ENCODE measurements at places on chromosomes 4 and X.
A peak's percentile ranks its signal among the peaks of the same experiment; 100 is the strongest.

DNA sequence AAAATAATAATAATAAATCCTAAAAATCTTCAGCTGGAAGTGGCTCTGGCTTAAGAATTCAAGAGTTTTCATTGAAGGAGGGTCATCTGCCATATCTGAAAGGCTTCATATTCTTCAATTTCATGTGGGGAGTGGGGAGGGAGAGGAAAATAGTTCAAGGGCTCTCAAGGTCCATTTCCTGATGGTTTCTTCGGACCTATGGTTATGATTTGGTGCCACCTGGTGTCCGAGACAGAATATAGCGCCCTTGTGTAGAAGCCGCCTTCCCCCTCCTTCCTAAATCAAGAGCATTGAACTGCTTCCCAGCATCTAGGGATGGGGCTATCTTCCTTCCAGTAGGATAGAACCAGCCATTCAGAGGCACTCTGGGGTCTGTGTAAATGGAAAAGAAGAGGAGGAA, 34.3 kb downstream of the NLGN3 start:
- DNase-seq: peak; percentile 37

GRCh38 chr4:15366721-15367120, 61.1 kb upstream of the C1QTNF7 start:
- no peak for DNase-seq

DNA sequence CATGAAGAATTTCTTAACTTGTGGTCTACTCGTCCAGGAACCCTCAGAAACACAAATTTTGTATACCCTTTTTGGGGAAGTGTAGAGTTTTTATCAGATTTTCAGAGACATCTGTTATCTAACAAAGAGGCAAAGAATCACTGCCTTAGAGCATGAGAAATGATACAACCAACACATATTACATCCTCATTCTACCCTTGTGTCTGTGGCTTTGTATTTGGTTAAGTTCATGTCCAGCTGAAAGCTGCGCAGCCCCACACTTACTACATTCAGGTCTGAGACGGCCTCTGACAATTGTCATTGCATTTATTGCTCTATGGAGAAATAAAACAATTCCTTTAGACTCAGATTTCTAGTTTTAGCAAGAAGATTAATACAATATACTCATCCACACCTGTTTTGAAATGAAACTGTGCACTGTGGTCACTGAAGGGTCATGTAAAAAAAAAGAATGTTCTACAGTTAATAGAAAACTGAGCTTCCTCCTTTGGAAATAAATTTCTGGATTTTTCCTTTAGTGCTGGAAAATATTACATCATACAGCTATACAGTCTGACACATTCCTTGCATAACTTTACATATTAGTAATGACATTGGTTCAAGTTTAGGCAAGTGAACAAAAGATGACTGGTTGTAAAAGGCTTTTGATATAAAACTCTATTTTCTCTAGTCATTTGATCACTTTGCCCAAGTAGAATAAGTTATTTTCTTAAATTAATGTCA, 39.8 kb downstream of the GLRB start:
- no peak for DNase-seq

DNA sequence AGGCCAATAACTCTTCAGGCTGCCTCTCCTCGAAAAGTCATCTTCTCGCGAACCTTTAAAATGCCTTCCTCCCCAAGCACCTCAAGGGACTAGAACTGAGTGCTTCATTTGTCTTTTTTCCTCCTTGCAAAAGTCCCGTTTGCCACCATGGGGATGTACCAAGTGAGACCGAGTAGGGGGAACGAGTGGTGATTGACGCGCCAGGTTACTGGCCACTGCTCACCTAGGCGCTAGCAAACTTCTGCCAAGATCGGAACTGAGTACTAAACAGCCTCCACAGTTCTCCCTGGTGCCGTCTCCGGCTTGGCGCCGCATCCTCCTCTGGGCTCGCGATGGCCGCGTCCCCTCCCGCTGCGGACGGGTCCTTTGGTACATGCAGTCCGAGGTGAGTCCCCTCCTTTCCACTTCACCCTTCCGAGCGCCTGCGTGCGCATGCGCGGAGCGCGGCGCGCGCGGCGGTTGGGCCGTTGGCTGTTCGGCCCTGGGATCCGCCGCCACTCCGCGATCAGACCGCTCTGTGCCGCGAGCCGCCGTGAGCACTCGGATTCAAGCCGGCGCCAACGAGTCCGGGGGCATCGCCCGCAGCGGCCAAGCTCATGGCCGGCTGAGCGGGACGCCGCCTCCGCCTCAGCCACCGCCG, at the start of gene CDK16:
Gene CDK16, plus strand, starts transcription at position 402 of the 640 bp plus-strand sequence. CDS start 4,877 bp downstream, outside the sequence.
- DNase-seq: peak; percentile 27

GRCh38 chr4:14076776-14077175, 449.3 kb upstream of the BOD1L1 start:
- no peak for DNase-seq

DNA sequence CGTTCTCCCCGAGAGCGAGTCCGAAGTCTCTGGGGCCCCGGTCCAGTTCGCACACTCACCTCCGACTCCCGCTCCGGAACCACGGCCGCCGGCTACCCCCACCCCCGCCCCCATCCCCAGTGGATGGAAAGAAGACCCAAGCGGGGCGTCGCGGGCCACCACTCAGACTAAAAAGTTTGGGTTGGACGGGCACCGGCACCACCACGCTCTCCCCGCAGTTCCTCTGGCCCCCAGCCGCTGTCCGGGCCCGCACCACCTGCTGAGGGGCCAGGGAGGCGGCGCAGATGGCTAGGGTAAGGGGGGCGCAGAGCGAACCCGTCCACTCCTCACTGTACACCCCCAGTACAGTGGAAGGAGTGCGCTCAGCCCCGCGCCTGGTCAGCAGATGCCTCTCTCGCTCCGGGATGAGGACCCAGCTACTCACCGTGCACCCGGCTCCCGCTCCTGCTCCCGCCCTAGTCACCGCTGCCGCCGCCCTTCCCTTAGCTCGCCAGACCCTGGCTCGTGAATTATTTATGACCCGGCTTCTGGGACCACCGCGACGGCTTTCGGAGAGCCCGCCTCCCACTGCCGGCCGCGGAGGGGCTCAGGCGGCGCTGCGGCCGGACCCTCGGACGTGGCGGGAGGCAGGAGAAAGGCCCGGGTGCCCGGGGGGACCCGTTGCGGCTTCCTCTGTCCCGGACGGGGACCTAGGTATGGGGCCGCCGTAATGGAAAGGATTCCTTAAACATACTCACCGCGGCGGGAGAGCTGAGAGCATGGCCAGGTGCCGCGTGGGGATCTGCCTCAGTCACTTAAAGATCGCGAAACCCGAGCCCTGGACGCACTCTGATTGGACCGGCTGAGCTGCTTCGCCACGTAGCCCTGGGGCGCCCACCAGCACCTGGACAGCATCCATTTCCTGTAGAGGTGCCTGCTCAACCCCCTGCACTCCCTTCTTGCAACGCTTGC, at the start of gene PROM1:
Gene PROM1, minus strand, starts transcription at position 783 of the 951 bp plus-strand sequence. CDS start 8,117 bp downstream, outside the sequence.
- DNase-seq: no peak

DNA sequence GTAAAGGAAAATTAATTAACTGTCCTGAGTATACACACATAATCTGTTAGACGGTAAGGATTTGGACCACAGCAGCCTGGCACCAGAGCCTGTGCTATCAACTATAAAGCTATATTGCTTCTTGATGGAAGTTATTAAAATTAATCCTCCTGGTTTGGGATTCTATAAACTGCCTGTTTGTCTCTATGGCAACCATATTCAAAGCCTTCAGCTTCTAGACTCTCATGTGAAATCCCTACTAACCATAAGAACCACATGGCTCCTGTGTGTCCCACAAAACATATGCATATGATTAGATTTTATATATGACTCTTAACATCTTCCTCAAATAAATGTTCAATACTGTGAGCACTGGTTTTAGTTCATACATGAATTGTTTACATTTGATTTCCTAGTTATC, 380.8 kb downstream of the ANKRD50 start:
- DNase-seq: no peak

DNA sequence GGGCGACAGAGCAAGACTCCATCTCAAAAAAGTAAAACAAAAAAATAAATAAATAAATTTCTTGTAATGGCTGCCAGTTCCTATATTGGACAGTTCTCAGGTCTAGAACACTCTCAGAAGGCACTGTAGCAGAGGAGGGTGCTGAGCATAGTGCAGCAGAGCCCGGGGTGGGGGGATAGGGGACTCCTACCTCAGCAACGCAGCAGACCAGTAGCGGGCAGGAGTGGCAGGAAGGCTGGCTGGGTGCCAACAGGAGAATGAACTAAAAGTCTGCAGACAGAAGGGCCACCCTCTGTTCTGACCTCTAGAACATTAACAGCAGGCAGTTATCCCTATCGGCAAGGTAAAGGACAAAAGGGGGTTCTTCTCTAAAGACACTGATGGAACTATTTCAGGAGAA, 20.2 kb downstream of the PDK3 start:
- no peak for DNase-seq

- peak; percentile 11 for DNase-seq
These were observed 51.9 kb upstream of the XIAP start for GRCh38 chrX:123807835-123808416.

DNA sequence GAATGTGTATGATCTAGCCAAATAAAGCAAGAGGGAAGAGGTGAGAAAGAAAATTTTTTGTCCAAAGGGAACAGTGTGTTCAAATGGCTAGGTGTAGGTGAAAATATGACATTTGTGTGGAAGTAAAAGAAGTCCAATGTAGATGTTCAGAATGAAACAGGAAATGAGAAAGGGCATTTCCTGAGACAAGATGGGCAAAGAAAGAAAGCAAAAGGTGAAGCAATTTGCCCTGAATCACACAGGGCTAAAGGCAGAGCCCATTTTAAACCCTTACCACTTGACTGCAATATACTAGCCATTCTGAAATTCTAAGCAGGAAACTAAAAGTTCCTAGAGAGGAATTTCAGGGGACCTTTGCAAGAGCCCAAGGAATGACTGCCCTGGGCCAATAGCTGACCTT, 36.0 kb downstream of the CLOCK start:
- DNase-seq: no peak

DNA sequence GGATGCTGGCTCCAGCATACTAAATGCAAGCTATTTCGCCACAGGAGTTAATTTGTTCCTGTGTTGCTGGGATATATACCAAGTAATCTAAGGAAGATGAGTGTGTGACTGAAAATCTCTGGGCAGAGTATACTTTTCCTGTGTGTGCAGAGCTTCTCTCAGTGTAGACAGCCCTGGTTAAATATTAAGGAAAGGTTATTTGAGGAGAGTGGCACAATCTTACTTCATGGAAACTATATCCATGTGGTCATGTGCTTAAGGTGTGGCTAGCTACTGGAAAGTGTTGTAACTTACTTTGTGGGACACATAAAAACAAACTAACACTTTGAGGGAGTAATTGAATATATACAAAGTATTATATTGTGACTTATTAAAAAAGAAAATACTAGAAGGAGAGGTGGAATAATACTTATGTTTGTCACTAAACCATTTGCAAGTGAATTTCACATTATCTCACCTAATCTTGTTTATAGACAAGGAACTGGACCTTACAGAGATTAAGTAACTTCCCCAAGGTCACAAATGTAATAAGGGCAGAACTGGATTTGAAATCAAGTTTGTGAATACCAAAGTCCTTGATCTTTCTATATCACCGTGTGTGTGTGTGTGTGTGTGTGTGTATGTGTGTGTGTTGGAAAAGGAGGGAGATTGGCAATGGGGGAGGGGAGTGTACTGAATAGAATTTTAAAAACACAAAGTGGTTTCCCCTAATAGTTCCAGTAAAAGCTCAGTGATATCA, 408.2 kb upstream of the NR3C2 start:
- no peak for DNase-seq

- DNase-seq: no peak
These were observed 113.8 kb downstream of the SYNPO2 start for GRCh38 chr4:119002476-119002875.

GRCh38 chr4:185542626-185543315, 7.5 kb upstream of the PDLIM3 start:
- no peak for DNase-seq

DNA sequence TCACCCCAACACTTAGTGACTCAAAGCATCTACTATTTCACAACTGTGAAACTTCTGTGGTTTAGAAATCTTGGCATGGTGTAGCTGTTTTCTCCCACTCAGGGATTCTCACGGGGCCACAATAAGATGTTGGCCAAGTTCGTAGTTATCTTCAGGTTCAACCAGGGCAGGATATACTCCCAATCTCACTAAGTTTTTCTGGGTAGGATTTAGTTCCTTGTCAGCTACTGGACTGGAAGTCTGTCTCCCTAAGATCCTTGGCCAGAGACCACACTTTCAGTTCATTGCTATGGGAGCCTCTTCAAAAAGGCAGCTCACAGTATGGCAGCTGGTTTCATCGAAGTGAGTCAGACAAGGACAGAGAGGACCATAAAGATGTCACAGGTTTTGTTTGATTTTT, 111.7 kb upstream of the PDHA2 start:
- no peak for DNase-seq

DNA sequence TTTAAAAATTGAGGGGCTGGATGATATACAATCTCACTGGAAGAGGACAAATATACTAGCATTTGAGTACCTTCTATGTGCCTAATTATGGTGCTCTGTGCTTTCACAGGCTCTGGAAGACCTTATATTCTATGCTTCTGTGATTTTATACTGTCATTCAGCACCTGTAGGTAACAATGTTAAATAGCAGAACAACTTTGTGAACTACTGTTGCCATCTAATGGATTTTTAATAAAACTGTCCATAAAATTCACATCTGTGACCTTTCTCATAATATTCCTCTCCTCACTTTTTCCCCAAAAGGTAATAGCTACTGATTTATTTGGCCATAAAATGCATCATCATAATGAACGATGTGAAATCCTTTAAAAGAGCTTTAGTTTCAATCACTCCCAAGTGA, 21.9 kb downstream of the POU3F4 start:
- DNase-seq: no peak

DNA sequence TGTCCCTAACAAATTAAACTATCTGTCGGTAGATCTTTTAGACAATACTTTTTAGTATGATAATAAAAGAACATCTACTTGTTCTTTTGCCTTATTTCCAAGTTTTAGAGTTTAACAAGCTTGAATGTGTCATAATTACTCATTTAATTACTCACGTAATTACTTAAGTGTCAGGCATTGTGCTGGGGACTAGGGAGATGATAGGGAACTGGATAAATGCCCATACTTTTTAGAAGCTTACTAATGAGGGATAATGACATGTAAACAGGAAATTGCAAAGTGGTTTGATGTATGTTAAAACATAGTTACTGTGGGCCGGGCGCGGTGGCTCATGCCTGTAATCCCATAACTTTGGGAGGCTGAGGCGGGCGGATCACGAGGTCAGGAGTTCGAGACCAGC, 158.3 kb downstream of the DMD start:
- DNase-seq: no peak

DNA sequence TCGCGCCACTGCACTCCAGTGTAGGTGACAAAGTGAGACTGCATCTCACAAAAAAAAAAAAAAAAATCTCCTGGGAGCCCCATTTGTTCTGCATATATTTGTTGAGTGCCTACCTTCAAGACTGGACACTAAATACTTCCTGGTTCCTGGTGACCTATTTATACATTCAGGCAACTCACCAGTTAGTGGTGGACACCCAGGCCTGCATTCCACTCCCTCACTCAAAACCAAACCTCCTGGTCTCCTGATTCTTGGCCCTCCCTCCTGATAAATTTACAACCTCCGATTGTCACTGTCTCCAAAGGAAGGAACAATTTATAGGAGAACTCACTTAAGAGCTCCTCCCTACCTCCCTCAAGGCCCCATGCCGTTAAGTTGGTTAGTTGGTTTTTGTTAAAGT, 3.1 kb downstream of the SYAP1 start:
- DNase-seq: no peak
